ENCODE measurements at places on chromosomes 3 and 15.
A peak's percentile ranks its signal among the peaks of the same experiment; 100 is the strongest.

DNA sequence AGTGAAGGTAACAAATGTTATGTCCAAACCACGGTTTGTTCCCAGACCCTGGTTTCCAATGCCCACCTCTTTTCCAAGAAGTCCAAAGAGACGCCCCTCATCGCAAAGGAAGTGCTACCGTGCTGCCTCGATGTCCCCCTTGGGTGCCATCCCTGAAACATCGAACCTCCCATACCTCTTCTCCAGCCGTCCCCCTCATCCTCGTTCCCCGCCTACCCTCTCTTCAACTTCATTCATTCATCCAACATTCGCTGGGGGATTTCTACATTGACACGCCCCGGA is 467 bp downstream of the TIPIN start:
- DNase-seq = no peak

DNA sequence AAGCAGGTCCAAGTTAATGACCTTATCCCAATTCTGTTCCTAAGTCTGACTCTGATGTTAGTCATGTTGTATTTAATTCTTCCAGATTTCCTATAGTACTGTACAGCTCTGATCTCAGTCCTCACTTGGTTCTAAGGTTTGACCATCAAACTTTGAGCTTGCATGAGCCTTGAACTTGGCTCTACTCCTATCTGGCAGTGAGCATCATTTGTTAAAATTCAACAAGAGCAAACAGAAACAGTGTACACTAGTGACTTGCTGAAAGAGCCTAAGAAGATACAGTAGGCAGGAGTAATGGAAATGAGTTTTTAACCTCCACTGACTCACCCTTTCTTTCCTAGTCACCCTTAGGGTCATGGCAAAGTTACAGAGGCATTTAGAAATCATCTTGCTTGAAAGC is 451.1 kb upstream of the TPRG1 start:
- peak; percentile 10 for DNase-seq

GRCh38 chr15:38224486-38224885 is 28.1 kb upstream of the SPRED1 start:
- no peak for DNase-seq

DNA sequence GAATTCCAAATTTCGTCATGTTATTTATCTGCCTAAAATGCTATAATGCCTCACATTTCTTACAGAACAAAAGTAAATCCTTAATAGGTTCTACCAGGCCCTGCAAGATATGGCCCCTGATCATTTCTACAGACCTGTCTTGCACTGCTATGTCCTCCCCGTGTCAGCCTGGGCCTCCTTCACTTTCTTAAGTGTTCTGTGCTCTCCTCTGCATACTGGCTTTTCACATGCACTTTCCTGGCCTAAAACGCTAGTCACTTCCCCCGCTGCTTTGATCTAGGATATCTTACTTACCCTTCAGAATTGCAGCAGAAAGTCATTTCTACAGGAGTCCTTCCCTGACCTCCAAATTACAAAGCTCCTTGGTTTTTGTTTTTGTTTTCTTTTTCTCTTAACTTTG is 551.3 kb downstream of the NSUN3 start:
- DNase-seq = no peak

GRCh38 chr3:112505907-112506306 is 6.6 kb upstream of the BTLA start:
- no peak for DNase-seq

- DNase-seq = no peak
Measured at GRCh38 chr3:157858821-157859220, 247.4 kb downstream of the SHOX2 start.

- DNase-seq = no peak
Measured at GRCh38 chr3:150254309-150254708, 153.8 kb upstream of the TSC22D2 start.

DNA sequence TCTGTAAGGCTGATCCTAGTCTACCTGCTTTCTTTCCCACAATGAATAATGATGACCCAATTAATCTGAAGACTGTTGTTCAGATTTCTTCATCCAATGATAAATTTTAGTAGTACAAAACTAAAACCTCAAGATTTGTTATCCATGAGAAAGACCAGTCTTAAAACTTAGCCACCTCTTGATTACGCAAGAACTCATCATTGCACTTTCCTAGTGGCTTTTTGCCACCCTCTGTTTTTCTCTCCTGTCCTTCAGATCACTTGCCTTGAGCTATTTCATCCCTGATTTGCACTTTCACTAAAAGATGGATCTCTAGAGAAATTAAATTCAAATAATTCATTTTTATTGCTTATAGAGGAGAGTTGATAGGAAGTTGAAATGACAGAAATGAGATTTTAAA is 142.7 kb upstream of the RBMS3 start:
- no peak for DNase-seq

- DNase-seq = no peak
Measured at GRCh38 chr3:67094774-67095173, 96.7 kb downstream of the KBTBD8 start.

- DNase-seq = no peak
Measured at GRCh38 chr15:50458348-50459112, 34.3 kb downstream of the USP8 start.

GRCh38 chr3:12518261-12519028 is 26.9 kb downstream of the MKRN2OS start:
- no peak for DNase-seq

- no peak for DNase-seq
Measured at GRCh38 chr3:38583688-38584087, 65.8 kb downstream of the SCN5A start.

- DNase-seq = no peak
Measured at GRCh38 chr15:94253742-94254141, 22.4 kb downstream of the MCTP2 start.

DNA sequence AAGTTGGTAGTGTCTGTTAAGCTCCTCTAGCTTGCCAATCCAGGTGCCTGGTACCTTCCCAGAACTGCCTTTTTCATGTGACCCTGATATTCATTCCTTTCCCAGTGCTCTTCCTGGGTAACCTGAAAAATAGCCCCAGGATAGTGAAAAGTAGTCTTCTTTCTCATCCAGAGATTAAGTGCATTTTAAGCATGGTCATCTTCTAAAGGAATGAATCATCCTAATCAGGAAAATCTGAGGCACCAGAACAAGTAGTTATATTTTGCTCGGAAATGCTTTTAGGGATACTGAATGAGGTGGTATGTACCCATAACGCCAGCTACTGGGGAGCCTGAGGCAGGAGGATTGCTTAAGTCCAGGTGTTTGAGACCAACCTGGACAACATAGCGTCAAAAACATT is 23.1 kb upstream of the PDCD6IP start:
- no peak for DNase-seq

GRCh38 chr3:187084126-187084525 is 55.2 kb downstream of the RPL39L start:
- no peak for DNase-seq

DNA sequence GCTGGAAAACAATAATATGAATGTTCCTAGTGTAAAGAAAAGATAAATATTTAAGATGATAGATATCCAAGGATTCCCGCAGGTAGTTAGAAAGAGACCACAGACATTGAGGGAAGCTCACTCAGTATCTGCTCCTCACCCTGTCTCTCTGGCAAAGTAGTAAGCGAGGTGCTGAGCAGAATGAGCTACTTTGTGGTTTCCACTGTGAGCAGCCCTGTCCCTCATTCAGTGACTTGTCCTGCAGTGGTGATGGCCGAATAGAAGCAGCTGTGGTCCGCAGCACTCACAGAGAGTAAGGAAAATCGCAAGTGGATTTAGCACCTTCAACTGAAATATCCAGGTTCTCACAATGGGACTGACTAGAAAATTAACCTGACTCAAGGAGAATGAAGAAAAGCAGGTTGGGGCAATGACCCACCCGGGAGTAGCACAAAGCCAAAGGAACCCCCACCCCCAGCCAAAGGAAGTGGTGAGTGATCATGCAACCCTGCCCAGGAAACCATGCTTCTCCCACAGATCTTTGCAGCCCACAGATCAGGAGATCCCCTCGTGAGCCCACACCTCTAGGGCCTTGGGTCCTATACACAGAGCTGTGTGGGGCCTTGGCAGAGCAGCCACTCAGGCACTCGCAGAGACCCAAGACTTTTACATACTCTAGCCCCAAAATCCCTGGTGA is 21.8 kb upstream of the SLC25A38 start:
- DNase-seq = no peak

DNA sequence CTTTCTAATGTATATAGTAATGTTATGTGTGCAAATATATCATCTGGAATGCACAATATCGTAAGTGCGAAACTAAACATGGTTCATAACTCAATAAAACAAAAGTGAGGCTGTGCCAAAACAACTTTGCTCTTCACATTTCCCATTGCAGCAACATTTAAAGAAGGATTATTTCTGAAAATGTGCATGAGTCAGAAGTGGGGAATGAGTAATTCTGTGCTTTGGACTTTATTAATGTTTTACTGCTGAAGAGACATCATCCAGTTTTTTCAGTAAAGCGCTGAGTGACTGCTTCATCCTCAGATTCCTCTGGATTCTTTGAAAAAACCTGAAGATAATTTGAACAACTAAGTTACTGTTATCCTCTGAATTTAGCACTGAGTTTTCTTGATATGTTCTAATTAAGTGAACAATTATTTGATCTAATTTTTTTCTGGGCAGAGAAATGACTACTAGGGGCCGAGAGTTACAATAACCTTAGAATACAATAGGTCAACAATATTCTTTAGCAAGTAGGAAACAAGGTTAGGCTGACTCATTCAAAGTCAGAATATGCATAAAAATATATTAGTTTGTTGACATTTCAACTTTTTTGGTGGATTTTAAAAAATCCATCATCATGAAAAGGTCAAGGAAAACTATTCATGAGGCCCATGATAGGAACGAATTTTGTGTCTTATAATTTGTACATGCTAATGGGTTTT is 20.0 kb upstream of the PLCL2 start:
- DNase-seq = peak; percentile 72

DNA sequence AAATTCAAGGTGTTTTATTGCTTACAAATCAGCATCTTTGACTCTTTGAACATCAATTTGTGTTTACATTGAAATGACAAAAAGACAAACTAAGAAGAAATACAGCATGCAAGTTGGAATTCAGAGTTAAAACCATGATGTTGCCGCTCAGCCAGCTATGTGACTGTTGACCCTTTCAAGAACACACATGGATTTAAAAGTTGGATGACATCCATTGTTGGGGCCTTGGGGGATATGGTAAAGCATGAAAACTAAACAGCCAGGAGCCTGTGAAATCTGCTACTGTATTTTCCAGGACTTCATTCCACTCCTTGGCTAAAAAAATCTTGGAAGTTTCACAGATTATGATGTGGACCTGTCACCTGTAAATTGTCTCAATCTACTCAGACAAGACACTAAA is 4.6 kb downstream of the P2RY1 start:
- DNase-seq = no peak

DNA sequence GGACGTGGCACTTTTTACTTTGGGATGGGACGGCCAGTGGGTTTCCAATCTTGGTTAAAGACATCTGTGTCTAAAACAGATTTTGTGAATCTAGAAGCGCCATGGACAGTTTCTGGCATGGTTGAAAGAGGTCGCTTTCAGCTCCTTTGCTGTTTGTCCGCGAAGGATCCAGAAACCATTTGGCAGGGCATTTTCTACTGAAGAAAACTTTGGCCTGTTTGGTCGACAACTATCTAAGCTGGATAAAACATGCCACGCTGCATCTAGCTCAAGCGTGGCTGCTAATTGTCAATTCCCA is 730 bp upstream of the RORA start:
- no peak for DNase-seq

DNA sequence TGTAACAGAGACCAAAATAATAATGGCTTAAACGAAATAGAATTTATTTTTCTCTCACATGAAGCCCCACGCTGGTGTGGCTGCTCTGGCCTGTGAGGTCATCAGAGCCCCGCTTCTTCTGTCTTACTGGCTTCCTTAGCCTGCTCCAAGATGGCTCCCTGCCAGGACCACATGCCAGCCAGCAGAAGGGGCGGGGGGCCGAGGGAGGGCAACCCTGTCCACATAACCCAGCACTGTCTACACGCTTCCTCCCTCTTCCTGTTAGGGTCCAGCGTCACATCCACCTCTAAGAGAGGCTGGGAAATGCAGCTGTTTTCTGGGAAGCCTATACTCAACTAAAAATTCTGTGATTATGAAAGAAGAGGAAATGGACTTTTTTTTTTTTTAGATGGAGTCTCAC is 107.9 kb upstream of the DLG1 start:
- DNase-seq = peak; percentile 48

DNA sequence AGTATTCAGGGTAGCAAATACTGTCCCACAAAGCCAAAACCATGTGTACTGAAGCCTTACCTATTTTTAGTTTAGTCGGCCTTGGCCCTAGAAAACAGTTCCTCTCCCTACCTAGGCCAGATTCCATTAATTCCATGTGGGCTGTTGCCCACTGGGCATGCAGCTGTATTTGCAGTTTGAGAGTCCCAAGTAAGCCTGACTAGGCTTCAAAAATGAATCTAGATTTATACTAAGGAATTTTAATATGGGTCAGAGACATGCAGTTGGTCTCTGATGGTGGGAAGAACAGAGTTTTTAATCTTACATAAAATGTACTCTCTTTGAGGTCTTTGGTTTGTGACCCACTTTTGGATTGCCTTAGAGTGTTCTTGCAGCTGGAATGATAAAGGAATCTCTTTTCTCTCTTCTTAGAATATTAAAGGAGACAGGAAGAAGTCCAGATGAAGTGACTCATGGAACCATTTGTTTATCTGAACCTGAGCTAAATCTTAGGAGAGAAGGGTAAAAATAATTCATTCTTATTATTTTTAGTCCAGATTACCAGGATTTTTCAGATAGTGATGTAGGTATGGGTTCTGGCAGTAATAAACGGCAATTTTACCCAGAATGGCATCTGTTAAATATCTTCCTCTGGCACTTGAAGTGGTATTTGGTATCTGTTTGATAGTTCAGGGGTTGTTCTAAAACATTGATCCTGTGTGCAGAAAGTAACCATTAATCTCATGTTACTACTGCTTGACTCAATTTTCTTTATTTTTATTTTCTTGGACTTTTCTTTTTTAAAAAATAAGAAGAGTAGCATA is 33.8 kb downstream of the GLCE start:
- DNase-seq = peak; percentile 56

GRCh38 chr3:149969110-149969939 is 1.4 kb downstream of the PFN2 start:
- DNase-seq = peak; percentile 84

DNA sequence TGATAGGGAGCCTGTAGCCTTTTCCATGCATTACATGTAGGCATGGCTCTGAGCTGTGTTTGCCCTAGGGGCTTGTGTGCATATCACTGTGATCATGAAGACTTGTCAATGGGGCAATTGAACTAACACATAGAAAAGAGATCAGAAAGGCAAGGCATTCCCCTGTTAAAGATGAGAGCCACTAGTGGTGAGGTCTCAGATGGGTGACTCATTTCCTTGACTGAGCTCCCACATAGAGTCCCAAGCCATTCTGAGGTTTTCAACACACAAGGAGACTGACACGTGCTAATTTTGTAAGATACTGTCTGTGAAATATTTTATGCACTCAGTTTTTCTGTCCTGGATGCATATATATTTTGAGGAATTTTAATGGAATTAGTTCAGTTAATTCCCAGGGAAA is 53.8 kb downstream of the SAMMSON start:
- no peak for DNase-seq

- DNase-seq = no peak
Measured at GRCh38 chr3:152097770-152098169, 171.0 kb upstream of the MBNL1 start.

Measured in astrocyte of the spinal cord (primary cell).